CD14-positive monocyte (primary cell): ENCODE measurements at places on chromosomes 16 and 17. TPM values are rescaled to one million over a fixed set of nuclear protein-coding genes. Genes with fewer than 3 reads are reported as not detected.

Gene GPR142
- not detected for polyA plus RNA-seq

Gene CMTM2
- polyA plus RNA-seq, result 39.1 TPM

Gene PRAC1
- polyA plus RNA-seq, result not detected

Gene MYH13
- not detected for polyA plus RNA-seq

Gene AGRP
- polyA plus RNA-seq, result 0.54 TPM

Gene TBC1D3H
- polyA plus RNA-seq, result not detected in 2 replicates

Gene SLC2A4
- not detected in 2 replicates for polyA plus RNA-seq

Gene POLR3E
- 34.1 and 34.6 TPM in 2 replicates for polyA plus RNA-seq

Gene WNK4
- 0.24 TPM in 1 of 2 replicates, not detected in the other for polyA plus RNA-seq

Gene CPHXL
- polyA plus RNA-seq, result not detected

Gene ABCA10
- polyA plus RNA-seq, result 0.08 TPM

Gene CDH3
- polyA plus RNA-seq, result not detected

Gene TP53TG3
- polyA plus RNA-seq, result not detected
